Activated naive CD4-positive, alpha-beta T cell treated with anti-CD3 and anti-CD28 coated beads, Interleukin-2, amount 10 ng/mL, durations not matched to agents 7 days and 5 days (primary cell): ENCODE measurements at places on chromosomes 1 and 21.

DNA sequence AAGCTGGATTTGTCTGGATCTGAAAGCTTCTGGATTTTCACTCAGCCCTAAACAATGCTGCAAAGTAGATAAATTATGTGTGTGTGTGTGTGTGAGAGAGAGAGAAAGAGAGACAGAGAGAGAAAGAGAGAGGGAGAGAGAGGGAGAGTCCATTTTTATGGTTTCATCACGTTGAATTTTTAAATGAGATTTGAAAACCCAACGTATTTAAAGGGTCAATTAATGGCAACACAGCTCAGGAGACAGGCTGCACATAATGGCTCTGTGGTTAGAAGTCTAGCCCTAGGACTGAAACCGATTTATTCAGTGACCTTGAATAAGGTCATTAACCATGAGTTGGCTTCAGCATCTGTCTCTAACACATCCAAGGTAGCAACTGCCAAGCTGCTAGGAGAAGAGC, 35.3 kb upstream of the FMN2 start:
- no peak for DNase-seq

GRCh38 chr1:79682478-79682877, 675.9 kb upstream of the ADGRL4 start:
- DNase-seq: no peak

DNA sequence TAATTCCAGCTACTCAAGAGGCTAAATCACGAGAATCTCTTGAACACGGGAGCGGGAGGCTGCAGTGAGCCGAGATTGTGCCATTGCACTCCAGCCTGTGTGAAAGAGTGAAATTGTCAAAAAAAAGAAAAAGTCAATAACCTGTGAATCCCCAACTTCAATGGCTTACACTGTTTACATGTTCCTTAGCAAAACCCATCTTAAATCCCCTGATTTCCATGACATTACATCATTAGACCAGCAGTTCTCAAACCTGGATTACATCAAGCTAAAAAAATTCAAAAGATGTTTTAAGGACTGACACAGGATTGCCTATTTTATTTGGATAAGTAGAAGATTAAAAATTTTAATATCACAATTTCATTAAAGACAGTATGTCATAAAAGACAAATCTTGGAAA, 12.4 kb downstream of the GPBP1L1 start:
- DNase-seq: no peak

- DNase-seq: no peak
These were observed 108.5 kb downstream of the ASH1L start for GRCh38 chr1:155454096-155454495.

DNA sequence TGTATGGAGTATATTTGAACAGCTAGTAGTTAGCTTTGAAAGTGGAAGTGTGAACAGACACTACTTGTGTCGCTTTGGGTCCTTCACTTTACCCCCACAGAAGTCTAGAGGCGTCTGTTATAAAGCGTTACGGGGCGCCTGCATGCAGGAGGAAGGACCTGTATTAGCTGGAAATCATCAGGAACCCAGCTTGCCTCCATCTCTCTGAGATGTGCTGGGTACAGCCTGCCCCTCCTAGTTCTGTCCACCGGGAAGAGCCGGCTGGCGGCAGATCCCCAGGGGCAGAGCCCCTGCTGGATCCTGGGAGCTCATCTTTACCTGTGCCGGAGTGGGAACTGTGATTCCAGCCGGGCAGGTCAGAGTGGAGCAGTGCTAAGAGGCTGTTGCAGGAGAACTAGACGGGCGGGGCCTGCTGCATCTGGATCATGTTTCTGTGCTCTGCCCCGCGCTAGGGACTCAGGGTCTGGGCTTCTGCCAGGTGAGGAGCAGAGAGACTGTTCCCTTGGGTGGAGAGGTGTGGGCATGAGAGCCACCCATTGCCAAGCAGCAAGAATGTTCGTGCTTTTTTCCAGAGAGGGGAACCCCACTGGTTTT, 22.3 kb upstream of the SPSB1 start:
- no peak for DNase-seq

DNA sequence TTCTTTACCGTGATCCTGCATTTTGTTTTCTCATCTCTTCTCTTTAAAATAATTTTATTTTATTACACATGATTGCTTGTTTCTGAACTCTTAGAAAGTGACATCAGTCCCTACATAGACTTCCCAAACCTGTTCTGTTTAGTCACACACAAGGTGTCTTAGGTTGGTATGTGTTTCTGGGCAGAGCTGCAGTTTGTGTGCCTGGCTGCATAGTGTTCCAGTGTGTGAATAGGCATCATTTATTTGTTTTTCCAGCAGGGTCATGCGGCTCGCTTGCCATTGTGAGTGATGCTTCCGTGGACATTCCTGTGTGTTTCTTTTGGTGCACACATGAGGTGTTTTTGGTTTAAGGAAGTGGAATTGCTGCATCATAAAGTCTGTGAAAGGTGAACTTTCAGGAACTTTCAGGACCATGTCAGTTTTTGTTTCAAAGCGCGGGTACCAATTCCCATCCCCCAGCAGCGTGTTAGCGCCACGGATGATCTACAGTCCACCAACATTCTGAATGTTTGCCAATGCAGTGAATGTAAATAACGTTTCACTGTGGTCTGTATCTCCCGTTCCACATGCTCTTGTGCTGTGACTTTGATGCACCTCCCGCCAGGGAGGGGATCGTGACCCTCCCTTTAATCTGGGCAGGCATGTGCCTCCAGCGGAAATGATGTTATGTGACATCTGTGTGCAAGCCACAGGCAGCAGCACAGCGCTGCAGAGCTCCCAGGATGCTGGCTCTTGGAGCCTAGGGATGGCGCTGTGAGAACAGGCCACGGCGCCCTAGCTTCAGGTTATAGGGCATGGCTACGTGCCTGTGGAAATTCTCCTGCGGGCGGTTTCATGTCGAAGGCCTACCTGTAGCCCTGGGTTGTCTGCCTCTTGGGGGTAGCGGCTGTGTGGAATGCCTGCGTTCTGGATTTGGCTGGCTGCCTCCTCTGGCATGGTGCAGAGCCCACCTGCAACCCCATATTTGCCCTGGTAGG, 144.6 kb upstream of the COL6A1 start:
- DNase-seq: no peak

DNA sequence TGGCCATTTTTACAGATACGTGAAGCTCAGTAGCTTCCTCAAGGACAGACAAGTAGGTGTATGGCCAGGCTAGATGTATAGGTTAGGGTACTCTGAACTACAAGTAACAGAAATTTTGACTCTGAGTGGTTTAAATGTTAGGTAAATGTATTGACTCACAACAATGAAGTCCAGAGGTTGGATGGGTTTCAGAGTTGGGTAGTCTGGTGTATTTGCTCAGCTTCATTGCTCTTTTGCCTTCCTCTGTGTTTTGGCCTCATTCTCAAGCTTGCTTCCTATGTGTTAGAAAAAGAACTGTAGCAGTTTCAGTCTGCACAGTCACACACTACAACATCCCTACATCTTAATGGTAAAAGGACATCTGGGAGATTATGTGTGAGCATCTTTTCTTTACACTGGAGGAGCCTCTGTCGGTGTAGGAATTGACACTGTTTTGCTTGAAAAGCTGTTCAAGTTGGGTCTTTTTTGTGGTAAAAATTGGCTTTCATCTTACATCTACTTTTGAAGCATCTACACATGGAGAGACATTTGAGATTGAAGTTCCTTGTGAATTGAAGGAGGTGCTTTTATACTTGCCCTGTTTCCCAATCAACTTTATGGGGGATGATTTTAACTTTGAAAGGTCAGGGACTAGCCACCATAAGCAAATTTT, 64.4 kb downstream of the MAST2 start:
- no peak for DNase-seq

- no peak for DNase-seq
These were observed 92.1 kb downstream of the UBE2U start for GRCh38 chr1:64295561-64295960.

- DNase-seq: no peak
These were observed 44.8 kb downstream of the GRHL3 start for GRCh38 chr1:24363994-24364393.

DNA sequence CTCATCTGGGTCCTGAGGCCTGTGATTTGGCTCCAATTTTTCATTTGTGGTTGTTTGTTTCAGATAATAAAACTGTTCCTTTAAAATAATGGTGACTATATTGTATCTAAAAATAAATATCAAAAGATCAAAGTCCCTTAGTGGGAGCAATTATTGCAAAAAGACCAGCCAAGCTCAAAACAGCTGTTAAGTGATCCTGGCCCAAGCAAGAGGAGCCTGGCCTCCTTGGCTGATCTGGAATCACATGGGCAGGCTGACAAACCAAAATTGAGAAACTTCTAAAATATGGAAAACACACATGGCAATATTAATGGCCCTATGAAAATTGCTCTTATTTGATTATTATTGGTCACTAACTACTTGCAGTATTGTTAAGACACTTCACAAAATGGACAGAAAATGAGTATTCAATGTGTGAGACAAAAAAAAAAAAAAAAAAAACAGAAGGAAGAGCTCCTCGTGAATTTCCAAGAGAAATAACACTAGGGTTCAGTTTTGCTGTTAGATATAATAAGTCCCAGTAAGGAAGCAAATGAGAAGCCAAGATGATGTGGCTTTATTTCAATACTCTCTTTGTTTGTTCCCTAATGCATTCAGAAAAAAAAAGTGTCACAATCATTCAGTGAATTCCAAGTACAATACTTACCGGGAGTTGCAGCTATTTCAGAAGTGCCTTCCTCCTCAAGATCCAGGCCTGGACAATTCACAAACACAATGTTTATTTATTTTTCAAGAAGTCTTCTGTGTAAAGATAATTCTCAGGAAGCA, 105.1 kb downstream of the SEC16B start:
- DNase-seq: no peak

- no peak for DNase-seq
These were observed 36.0 kb downstream of the WNT2B start for GRCh38 chr1:112544751-112545150.

GRCh38 chr1:193358419-193358818, 172.0 kb upstream of the B3GALT2 start:
- no peak for DNase-seq

DNA sequence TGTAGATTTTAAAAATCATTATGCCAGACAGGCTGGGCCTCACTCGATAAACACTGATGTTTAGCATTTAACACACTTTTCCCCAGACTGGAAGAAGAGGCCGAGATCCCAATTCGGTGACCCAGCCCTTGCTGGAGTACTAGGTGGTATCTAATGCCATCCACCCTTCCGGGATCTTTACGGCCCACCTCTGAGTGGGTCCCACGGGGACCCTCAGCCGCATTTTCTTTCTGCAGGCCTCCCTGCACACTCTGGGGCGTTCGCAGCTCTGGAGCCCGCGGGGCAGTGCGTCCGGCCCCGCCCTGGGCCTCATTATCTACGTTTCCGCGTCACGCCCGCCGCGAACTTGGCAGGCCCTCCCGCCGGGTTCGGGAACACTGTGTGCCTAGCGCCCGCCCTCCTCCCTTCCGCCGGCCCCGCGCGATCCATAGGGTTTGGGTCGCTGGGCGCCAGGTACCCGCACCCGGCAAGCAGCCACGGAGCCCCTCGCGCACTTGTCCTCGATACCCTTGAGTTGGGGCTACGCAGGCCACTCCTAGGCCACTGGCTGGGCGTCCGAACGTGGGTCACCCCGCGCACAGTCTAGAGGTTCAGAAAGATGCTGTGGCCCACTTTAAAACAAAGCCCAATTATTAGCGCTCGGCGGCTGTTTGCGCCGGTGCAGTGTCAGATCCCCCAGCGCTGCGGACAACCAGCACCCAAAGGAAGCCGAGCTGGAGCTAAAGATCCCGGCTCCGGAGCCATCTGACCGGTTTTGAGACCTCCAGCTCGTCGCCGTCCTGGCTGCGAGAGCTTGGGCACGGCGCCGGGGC, 950 bp upstream of the EVA1C start:
- peak; percentile 76 for DNase-seq

DNA sequence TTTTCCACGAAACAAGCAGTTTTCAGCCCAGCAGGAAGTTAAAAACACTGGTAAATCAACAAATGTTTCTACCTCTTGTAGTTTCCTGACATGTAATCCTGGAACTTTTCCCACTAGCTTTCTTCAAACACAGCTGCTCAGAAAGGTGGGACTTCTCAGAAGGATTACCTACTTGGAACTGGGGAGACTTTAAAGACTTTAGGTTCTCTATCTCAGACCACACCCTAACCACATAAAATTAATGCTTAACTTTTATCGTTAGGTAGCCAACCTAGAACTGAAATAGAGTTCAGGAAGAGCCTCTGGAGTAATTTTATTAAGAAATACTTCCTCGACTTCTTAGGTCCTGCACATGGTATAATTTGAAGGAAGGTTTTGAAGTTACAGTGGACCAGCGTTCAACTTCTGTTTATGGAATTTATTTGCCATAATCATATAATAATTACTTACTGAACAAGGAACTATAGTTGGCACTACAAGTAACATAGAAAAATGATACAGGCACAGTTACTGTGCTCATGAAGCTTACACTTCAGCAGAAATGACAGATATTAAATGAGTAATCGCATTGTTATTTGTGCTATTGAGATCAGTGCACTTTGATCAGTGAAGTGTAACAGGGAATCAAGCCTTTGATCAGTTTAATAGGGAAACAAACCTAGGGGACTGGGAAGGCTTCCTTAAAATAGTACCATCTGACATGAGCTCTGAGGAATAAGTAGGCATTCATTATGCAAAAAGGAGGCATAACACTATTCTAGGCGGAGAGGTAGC, at the start of gene BCL2L15:
Gene BCL2L15 (minus strand): TSS at position 180 of the 774 bp plus-strand sequence. CDS start 206 bp downstream, outside the sequence.
- DNase-seq: no peak

DNA sequence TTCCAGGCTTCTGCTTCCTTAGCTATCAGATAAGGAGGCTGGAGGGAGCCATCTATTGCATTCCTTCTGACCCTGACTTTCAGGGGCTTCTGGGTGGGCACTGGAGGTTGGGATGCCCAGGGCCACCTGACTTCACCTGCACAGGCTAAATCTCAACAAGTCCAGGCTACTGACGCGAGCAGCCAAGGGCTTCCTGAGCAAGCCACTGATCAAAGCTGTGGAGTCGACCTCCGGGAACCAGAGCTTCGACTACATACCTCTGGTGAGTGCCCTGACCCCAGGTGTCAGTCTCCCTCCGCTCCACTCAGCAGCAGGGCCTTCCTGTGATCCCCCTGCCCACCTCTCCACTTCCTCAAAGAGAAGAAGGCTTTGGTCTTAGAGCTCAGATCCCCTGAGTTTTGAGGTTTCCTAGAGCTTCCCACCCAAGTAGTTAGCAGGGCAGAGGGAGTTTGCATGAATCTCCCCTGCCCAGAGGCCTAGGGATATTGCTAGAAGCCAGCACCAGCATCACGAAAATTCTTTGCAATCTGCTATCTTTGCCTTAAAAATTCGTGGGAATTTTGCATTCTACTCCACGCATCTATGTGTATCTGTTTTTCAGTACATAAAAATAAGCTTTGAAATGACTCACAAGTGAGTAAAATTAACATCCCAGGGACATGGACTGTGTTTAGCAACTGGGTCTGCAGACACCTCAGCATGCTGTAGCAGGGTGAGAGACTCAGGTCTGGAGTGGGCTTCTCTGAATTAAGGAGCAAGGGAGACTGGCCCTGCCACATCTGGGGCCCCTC, 61.4 kb downstream of the VWA5B1 start:
- no peak for DNase-seq
